ENCODE measurements at places on chromosomes 13 and 19.

GRCh38 chr13:102328909-102329308 lies 72.9 kb downstream of the FGF14 start:
- DNase-seq: no peak

DNA sequence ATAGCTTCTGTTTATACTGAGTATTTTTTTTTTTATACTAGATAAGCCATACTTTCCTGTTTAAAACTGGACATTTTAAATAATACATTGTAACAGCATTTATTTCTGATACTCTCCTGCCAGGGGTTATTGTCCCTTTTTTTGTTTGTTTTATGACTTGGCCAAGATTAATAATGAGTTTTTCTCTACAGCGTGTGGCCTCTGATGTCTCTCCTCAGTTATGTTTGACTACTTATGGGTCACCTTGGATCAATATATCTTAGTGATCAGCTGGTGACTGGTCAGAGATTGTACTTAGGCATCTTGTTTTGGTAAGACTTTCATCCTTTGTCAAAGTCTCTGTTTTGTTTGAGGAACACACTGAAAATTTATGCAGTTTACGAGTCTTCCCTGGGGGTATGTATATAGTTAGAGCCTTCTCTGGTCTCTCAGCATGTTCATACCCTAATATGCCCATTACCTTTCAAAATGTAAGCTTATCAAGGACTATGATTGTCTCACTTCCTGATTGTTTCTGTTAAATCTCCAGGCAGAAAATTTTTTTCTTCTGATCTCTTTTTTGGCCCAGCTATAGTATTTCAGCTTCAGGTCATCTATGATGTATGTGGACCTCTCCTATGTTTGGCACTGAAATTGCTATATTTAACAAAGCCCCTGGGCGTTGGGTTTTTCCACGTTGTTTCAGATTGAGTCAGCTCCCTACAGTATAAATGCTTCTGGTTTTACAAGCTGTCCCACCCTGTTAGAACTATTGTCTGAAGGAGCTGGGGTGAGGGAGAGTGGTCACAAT lies 87.9 kb downstream of the URI1 start:
- DNase-seq: no peak

GRCh38 chr19:16872728-16873127 lies 16.1 kb upstream of the F2RL3 start:
- no peak for DNase-seq

DNA sequence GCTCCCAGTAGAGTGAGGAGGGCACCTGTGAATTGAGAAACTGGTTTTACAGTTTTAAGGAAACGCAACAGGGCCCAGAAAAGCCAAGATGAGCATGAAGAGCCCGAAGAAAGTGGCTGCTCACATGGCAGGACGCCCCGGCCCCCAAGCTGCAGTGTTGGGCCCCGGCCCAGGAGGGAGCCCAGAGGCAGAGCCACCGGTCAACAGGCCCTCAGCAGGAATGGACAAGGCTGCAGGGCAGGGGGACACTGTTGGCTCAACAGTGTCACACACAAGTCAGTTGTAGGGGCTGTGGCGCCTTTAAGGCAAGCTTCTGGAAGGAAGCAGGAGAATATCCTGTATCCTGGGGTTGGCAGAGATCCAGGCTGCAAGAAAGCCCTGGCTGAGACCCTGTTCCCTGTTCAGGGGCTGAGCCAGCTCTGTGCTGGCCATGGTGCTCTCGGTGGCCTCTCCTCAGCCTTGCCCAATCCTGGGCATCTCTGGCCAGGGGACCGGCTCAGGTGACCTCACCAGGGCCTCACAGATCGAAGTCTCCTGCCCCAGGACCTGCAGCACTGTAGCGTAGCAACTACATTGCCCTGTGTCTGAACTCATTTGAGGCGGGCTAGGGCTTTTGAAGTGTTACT lies 28.0 kb downstream of the UPF1 start:
- no peak for DNase-seq

DNA sequence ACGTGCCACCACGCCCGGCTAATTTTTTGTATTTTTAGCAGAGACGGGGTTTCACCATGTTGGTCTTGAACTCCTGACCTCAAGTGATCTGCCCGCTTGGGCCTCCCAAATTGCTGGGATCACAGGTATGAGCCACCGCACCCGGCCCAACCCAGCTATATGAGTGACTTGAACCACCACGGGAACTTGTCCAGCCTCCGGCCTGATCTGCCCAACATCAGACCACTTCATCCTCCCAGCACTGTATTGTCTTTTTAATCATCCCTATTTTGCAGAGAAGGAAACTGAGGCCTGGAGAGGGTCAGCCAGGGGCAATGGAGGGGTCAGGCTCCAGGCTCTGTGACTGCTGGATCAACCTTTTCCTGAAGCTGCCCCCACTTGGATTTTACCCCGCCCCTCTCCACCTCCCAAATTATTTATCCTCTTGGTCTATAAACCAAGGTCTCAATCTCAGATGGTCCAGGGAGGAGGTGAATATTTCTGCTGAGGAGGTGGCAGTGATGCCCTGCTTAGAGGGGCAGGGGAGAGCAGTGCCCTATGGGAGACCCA lies 893 bp upstream of the PLIN3 start:
- DNase-seq: no peak

All from stimulated activated CD4-positive, alpha-beta T cell treated with anti-CD3 and anti-CD28 coated beads, Interleukin-4, amount 100 ng/mL, for 1 hour (primary cell).